ENCODE measurements at places on chromosomes 7 and 10.
A peak's percentile ranks its signal among the peaks of the same experiment; 100 is the strongest.

GRCh38 chr7:136489808-136490207 is 378.6 kb upstream of the CHRM2 start:
- DNase-seq: peak; percentile 21

DNA sequence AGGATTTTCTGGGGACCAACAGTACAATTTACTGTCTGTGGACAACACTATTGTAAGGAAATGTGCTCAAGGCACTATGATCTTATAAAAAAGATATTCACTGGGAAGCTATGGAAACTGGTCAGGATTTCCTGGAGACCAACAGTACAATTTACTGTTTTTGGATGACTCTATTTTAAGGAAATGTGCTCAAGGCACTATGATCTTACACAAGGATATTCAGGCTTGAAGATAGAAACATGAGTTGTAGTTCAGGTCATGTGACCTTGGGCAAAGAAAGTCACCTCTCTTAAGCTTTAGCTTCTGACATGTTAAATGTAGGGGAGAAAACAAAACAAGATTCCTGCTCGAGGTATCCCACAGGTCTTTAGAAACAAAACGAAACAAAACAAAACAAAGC is 1.7 kb upstream of the ITPRID1 start:
- DNase-seq: no peak

- no peak for DNase-seq
These were observed 15.1 kb downstream of the ANTXRL start for GRCh38 chr10:46301721-46302479.

- no peak for DNase-seq
These were observed 3.3 kb downstream of the ZC3HC1 start for GRCh38 chr7:130047831-130048230.

DNA sequence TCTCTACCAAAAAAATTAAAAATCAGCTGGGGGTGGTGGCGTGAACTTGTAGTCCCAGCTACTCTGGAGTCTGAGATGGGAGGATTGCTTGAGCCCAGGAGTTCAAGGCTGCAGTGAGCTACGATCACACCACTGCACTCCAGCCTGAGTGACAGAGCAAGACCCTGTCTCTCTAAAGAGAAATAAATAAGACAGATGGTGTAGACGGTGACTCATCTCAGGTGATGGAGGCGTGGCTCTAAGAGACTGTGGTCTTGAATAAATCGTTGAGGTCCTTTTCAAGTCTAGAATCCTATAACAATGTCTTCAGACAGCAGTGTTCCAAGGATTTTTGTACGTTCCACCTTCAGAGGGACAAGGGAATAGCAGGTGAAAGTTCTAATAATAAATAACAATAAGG is 53.8 kb upstream of the PFKFB3 start:
- DNase-seq: no peak

GRCh38 chr10:30114881-30115625 is 55.7 kb upstream of the JCAD start:
- no peak for DNase-seq

GRCh38 chr10:86393862-86394455 is 27.4 kb upstream of the GRID1 start:
- DNase-seq: no peak

- DNase-seq: no peak
These were observed 546.5 kb upstream of the STEAP1 start for GRCh38 chr7:89607792-89608191.

GRCh38 chr10:74276416-74276815 is 125.4 kb downstream of the ADK start:
- no peak for DNase-seq

DNA sequence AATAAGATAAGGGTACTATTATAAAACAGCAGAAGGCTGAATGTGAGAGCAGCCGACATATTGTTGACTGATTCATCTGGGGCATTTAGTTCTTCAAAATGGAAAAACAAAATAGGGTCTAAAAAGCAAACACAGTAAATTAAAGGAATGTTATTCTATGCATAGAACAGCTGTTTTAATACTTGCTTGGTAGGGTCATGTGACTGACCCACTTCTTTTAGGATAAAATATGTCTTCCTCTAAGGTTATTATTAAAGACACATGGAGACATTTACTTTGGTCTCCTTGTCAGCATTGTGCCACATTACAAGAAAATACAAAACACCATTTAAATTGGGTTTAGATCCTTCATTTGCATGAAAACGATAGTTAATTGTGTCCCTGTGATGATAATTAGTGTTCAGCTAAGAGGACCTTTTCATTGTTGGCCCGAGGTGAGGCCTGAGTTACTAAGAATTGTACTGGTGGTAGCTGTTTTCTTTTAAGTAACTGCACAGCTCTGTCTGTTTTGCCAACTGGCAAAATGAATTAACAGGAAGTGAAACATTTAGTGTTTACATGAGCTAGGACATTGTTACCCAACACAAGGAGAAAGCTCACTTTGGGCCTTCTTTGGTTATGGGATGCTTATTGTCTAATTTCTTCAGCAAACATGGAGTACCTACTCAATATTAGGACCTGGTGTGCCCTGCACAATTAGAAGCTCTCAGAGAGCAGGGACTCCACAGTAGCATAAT is 764.4 kb downstream of the LRMDA start:
- DNase-seq: no peak

- DNase-seq: no peak
These were observed 743.8 kb upstream of the LRRN3 start for GRCh38 chr7:110347081-110347480.

DNA sequence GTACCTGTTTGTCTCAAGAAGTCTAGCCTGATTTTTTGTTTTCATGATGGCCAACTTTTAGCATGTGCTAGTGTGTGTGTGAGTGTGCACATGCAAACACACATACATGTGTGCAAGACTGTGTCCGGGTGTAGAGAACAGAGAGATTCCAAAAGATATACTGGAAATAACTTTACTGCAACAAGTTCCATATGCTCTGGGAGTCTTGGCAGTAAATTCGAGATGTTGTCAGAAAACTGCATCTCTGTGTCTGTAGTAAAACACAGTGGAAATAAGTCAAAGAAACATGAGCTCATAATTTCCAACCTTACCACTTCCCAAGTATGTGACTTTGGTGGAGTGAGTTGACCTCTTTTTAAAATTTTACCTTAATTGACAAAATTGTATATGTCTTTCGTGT is 950.8 kb upstream of the C7orf33 start:
- DNase-seq: no peak

DNA sequence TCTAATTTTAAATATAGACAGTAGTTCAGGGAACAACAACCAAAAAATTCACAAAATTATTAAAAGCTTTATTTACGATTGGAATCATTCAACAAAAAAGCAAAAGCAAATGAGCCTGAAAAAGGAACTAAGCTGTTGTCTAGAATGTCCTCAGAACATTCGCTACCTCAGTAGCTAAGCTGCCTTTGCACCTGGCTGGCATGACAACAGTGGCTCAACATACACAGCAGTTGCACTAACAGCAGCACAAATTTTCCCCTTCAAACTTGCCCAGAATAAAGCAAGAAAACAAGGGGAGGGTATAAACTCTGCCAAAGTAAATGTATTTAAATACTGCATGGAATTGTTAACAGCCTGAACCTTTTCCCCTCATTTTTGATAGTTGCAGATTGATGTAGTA is 70.4 kb upstream of the GRID1 start:
- no peak for DNase-seq

DNA sequence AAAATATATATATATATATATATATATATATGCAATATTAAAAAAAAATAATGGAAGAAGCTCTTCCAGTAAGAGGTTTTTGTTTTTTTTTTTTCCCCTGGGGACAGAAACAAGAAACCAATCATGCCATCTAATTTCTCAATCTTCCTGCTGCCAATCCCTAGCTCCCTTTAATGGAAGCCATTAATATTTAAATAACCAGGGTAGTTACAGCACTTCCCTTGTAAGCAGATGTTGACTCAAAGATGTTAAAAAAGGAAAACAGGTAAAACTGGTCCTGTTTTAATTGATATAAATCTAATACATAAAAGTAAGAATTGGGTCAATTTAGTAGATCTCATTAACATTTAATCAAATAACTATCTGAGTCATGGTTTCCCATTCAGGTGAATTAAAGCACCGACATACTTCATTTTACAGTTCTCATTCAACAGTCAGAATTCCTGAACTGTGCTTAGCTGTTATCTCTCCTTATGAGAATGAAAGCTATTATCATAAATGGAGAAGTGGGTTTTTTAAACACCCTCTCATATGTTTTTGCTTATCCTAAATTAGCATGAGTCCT is 22.6 kb downstream of the CPVL start:
- DNase-seq: no peak

GRCh38 chr10:73920089-73920488 is 9.2 kb downstream of the PLAU start:
- no peak for DNase-seq

- no peak for DNase-seq
These were observed 301.3 kb downstream of the RNLS start for GRCh38 chr10:88281592-88282347.

GRCh38 chr7:148397056-148397455 is 193.5 kb upstream of the C7orf33 start:
- no peak for DNase-seq

DNA sequence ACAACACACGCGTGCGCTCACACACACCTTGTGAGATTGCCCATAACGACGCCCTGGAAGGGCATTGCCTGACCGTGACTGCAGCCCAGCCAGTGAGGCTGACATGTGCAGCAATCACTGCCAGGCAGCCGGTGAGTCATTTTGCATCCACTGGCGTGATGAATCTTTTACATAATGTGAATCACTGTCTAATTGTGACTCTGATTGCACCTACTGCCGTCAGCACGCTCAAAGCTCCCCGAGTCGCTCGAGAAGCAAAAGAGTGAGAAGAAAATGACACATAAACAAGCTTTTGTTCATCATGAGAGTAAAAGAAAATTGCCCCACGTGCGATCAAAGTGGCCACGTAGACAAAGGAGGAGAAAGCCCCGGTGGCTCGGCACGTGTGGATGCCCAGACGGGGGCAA is 117.4 kb upstream of the PFKP start:
- DNase-seq: no peak

GRCh38 chr7:29197916-29198315 is 3.3 kb downstream of the CHN2 start:
- no peak for DNase-seq

- no peak for DNase-seq
These were observed 1.3 kb downstream of the AMPH start for GRCh38 chr7:38629651-38630510.

DNA sequence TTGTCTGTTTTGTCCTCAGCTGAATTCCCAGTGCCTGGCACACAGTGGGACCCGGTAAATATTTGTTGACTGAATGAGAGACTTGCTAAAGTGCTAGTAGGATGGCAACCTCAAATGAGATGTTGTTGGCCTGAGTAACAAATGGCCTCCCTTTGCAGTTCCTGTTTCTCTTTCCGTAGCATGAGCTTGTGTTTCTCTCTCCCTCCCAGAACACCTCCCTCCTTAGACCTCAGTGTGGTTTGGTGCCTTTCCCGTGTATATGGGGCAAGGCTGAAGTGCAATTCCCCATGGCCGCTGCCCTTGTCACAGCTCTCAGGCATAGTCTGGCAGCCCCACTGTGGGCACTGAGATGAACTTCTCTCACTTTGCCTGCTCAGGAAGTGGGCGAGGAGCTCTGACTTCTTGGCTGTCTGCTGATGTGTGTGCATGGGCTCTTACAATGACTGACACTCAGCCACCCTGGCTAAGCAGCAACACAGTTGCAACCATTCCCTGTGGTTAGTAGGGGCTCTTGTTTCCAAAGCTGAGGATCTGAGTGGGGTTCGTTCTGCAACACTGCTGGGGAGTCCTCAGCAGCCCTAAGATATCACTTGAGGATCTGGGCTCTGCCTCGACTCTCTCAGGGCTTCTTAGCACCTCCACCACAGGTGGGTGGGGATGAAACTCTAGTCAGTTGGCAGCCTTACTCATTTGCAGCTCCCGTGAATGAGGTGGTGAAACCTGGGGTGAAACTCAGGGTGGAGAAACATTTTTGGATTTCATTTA is 136.1 kb downstream of the ICA1 start:
- DNase-seq: no peak

GRCh38 chr10:100186253-100187212 is 704 bp upstream of the ERLIN1 start:
- DNase-seq: peak; percentile 66

- no peak for DNase-seq
These were observed 17.9 kb downstream of the SEMA3A start for GRCh38 chr7:84176716-84177115.

GRCh38 chr7:139071680-139072079 is 35.8 kb upstream of the ZC3HAV1L start:
- no peak for DNase-seq

GRCh38 chr10:13788320-13788600 is 201.5 kb downstream of the PRPF18 start:
- DNase-seq: no peak
